ENCODE measurements at places on chromosomes 16 and 17. TPM values are rescaled to one million over a fixed set of nuclear protein-coding genes. Genes with fewer than 3 reads are reported as not detected.

Gene PYDC1
- 0.36 TPM for total RNA-seq

Gene PERCC1
- not detected for total RNA-seq

DNA sequence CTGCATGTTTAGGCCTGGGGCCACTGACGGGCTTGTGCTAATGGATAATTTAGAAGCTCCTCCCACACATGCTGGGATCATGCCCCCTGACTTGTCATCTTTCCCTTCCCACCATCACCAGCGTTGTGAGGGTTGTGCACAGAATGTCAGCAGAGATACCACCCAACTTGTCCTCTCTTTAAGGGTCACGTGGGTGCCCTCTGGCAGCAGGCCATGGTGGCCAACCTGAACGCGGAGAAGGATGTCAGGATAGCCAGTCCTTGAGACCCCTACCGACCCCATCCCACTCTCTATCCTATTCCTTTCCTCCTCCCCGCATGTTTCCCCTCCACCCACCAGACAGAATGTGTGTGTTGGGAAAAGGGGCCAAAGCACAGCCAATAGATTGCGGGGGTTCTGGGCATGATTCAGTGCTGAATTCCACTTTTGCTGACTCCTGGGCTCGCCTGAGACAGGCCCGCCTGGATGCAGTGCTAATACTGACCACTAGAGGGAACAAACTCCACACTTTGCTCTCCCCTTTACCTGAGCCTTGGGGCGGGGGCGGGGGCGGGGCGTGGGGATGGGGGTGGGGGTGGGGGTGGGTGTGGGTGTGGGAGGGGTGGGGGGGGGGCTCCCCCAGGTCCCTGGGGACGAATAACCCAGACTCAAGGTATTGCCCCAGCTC, at the start of gene GH2:
Gene GH2, minus strand, starts transcription at position 10 of the 667 bp plus-strand sequence. CDS start 143 bp downstream, outside the sequence.
- peak; percentile 40 for DNase-seq

Gene RRAD
- total RNA-seq: 1.1 TPM

GRCh38 chr16:62543516-62543915, 507.3 kb upstream of the CDH8 start:
- DNase-seq: no peak

Gene CDH1
- 2.0 TPM for total RNA-seq

Gene HS3ST4
- 3.6 TPM for total RNA-seq

GRCh38 chr17:50185631-50186471, 15.6 kb downstream of the COL1A1 start:
- no peak for DNase-seq

GRCh38 chr17:42670789-42671657, 5.8 kb downstream of the PLEKHH3 start:
- no peak for DNase-seq

GRCh38 chr16:70438585-70438968, 323 bp downstream of the ST3GAL2 start:
- DNase-seq: no peak

- DNase-seq: no peak
Observed at GRCh38 chr17:29483503-29483902, 83.3 kb downstream of the ABHD15 start.

Gene RAD51C
- total RNA-seq: 30.3 TPM

DNA sequence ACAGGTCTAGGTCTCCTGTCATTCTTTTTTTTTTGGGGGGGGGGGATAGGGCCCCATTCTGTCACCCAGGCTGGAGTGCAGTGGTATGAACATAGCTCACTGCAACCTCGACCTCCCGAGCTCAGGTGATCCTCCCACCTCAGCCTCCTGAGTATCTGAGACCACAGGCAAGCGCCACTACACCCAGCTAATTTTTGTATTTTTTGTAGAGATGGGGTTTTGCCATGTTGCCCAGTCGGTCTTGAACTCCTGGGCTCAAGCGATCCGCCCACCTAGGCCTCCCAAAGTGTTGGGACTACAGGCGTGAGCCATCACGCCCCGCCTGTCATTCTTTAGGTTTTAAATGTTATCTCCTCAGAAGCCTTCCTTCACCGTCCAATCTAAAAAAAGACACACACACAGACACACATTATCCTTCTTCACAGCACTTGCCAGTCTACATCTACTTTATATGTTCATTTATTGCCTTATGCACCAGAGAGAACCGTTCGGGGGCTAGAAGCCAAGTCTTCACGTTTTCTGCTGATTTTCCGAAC, 694 bp downstream of the MRPL27 start:
- no peak for DNase-seq

DNA sequence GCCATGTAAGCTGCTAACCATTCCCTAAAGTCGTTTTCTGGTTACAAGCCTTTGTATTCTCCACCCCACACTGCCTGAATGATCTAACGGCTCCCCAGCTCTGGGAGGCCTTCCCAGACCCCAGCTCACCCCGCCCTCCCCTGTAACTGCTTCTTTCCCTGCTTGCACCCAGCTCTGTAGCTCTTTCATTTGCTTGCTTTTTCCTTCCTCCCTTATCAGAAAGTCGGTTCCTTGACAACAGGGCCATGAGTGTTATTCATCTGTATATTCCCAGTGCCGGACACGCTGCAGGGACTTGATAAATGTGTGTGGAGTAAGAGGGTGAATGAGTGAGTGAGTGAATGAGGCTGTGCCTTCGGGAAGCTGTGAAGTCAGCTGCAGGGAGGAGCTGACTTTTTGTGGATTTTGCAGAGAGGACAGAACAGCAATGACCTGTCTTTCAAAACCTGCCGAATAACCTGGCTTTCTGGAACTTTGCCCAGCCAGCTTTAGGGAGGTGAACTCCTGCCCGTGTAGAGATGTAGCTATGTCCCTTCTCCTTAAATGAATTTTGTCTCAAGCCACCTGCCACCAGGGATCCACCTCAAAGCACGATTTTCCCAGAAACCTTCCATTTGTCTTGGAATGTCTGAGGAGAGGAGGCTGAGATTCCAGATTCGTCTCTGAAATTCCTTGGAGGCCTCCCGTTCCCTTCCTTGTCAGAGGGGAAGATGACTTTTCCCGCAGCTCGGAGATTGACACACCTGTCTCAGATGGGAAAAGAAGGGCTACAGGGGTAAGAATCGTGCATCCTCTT, 20.0 kb upstream of the CACNG4 start:
- DNase-seq: no peak

Gene KRT12
- not detected for total RNA-seq

Gene PYY
- not detected for total RNA-seq

GRCh38 chr17:59456923-59457615, 108.3 kb upstream of the DHX40 start:
- no peak for DNase-seq

- DNase-seq: no peak
Observed at GRCh38 chr16:55055262-55055661, 124.6 kb downstream of the IRX5 start.

DNA sequence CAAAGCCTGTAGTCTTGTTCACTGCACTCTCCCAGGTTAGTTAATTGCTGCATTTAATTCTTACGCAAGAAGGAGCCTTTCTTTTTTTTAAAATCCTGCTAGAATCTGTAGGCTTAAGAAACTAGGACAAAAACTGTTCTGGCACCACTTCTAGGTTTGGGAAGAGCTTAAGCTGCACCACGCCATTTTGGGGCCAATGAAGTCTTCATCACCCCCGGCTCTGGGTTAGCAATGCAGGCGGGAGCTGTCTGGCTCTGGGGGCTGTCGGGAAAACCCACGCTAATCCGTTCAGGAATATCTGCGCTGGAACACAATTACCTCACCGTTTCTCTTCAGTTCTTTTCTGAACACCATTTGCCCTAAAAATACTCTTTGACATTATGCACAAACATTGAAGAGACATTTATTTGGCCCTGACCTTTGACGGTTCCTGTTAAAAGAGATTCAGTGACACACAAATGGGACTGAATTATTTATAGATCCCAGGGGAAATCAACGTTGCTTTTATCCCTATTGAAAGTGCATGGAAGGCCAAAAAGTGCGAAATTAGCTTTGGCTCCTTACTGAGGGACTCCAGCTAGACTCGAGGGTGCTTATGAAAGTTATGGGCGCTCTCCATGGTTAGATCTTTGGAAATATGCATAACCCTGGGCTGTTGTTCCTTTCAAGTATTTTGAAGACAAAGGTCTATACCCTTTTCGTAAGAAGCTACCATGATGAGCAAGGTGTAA, 249.2 kb downstream of the HAPSTR1 start:
- DNase-seq: no peak

DNA sequence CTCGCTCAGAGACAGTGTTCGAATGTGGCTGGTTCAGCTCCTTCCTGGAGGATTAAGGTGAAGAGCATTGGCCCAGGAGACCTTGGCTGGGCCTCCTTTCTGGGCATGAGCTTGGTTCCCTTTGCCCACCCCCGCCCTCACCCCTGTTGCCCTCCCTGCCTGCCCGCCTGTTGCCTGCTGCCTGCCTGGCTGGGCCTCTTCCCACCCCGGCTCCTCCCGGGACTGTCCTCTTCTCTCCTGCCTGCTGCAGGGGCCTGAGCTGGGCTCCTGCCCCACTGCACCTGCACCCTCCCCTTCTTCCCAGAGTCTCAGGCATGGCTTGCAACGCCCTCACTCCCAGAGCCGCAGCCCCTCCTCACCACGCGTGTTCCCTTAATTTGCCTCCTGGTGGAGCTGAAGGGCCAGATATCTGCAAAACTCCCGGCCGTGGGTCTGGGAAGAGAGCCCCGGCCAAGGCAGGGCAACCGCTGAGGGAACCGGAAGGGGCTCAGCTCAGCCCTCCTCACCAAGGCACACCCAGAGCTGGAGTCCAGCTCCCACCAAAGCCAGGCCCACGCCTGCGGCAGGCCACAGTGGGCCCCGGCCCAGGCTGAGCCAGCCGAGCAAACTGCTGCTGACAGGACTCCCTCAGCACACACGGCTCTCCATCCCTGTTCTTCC, 31.2 kb downstream of the MNT start:
- DNase-seq: no peak

Data from cerebellum (tissue), 4 donors.